ENCODE measurements at places on chromosomes 5 and 9. TPM values are rescaled to one million over a fixed set of nuclear protein-coding genes. Genes with fewer than 3 reads are reported as not detected.

DNA sequence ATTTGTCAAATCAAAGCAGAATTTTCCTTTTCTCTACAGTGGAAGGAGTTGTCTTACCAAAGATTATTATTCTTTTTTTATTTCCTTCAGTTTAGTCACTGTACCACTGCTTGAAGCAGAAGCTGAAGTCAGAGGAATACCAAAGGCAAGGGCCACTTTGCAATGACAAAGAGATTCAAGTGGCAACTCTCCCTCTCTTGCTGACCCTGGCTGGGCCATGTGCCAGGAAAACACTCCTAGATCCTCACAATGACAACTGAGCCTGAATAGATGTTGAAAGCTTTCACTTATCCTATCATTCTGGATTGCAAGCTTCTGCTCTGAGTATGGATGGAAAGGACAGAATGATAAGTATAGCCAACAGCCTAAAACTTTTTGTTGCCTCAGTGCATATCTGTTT is 618.3 kb downstream of the NR2F1-AS1 start:
- no peak for DNase-seq
- no peak overlapping the region for H3K4me3 ChIP-seq
- no peaks in the 10 kb centered on the region for H3K4me1 ChIP-seq

DNA sequence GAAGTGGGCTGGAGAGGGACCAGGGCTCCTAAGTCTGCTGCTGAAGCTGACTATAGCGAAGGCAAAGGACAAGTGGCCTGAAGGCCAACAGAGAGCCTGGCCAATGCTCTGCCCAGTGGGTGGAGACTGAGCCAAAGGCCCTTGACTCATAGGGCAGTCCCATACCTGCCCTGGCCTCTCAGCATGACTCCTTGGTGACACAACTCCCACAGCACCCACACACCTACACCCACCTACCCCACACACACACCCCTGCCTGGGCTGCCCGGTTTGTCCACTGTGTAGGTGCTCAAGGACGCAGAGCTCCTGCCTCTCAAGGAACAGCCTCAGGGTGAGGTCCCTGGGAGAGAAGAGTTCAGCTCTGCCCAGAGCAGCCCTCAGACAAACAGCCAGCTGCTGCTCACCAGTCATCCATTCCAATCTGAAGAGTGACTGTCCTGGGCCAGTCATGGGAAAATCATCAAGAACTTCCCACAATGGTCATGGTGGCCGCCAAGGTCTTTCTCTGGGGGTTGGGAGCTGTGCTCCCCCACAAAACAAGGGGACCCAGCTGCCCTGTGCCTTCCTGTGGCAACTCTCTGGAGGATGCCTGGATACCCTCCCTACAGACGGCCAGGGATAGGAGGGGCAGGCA is 5.0 kb downstream of the TNIP1 start:
- DNase-seq = no peak
- peak overlapping the region; percentile 69 for H3K27ac ChIP-seq
- peaks cover 73% of the 10 kb centered on the region for H3K4me1 ChIP-seq
- no peaks in the 10 kb centered on the region for H3K36me3 ChIP-seq
- H3K4me3 ChIP-seq = no peak overlapping the region

DNA sequence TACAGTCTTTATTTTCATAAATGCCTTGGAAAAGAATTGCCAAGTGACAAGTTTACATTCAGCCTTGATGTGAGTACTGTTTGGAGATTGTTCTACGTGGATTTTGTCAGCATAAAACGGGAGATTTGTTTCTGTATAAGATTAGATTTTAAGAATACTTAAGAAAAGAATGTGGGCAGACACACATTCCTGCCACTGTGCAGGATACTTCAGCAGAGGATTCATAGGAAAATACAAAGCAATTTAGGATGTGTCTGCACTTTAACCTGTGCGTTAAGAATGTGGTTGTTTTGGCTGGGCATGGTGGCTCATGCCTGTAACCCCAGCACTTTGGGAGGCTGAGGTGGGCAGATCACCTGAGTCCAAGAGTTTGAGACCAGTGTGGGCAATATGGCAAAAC is 37.2 kb downstream of the GPR107 start:
- no peaks in the 10 kb centered on the region for H3K4me1 ChIP-seq
- H3K36me3 ChIP-seq = peaks cover 46% of the 10 kb centered on the region
- DNase-seq = no peak
- no peak overlapping the region for H3K27ac ChIP-seq

Gene DMRT3
- not detected for total RNA-seq

Gene ZNF483
- total RNA-seq = 4.0 TPM

DNA sequence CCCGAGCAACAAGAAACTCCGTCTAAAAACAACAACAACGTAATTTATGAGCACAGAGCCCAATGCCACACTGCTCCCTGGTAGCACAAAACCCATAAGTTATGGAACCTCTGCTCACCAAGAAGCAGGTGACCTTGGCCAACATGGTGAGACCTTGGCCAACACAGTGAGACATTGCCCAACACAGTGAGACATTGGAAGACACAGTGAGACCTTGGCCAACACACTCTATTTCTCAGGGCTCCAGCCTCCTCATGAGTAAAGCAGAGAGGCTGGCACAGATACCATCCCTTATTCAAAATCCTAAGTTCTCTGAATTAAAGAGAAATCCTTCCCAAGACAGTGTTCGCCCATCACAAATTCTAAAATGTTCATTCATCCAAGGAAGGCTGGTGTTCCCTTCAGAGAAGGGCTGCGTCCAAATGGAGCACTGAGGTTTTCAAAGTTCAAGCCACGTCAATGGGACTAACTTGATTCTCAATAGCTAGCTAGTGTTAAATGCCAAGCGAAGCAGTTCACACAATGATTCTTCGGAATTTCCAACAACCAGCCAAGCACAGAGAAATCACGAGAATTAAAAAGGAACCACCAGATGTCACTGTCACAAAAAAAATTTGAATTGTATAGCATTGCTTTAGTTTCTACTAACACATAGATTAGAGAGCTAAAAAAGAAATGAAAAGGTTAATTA is 29.5 kb downstream of the TTC39B start:
- H3K4me1 ChIP-seq = no peaks in the 10 kb centered on the region
- no peak overlapping the region for H3K27ac ChIP-seq
- H3K4me3 ChIP-seq = no peak overlapping the region
- H3K27me3 ChIP-seq = no peaks in the 10 kb centered on the region

Gene LCN1
- not detected for total RNA-seq

GRCh38 chr9:135772702-135773493 is 70.9 kb downstream of the KCNT1 start:
- H3K27ac ChIP-seq = no peak overlapping the region
- peak; percentile 77 for DNase-seq
- H3K4me3 ChIP-seq = no peak overlapping the region
- H3K27me3 ChIP-seq = no peaks in the 10 kb centered on the region

Gene ARL14EPL
- not detected for total RNA-seq

Gene CLPTM1L
- 248 TPM for total RNA-seq

Gene ARHGEF37
- total RNA-seq = 8.1 TPM

DNA sequence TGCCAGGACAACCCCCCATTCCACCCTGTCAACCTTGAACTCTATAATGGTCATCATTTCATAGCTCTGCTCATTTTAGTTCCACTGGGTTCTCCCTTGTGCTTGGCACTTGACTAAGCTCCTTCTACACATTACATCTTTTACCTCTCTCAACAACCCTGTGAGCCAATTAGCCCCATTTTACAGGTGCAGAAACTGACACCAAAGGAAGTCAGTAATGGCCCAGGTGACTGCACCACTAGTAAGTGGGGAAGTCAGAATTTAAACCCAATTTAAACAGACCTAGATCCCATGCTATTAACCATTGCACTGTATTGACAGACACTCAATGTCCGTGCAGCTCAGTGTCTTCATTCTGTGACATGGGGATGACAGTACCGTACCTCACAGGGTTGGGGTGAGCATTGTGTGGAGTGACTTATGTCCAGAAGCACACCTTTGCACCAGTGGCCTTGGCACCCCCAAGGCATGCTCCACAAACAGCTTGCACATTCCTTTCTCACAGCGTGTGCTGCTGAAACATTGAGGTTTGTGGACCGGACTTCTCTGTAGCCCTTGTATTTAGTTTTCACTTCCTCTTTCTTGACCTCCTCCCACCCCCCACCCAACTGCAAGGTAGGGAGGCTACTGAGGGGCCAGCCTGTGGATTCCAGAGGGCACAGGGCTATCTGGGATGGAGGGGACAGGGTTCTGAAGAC is 23.1 kb downstream of the IRF1 start:
- peak overlapping the region; percentile 82 for H3K27ac ChIP-seq
- H3K36me3 ChIP-seq = no peaks in the 10 kb centered on the region
- no peak for DNase-seq
- H3K27me3 ChIP-seq = no peaks in the 10 kb centered on the region

- no peaks in the 10 kb centered on the region for H3K36me3 ChIP-seq
- no peaks in the 10 kb centered on the region for H3K4me1 ChIP-seq
- DNase-seq = no peak
- no peak overlapping the region for H3K4me3 ChIP-seq
- H3K27ac ChIP-seq = no peak overlapping the region
Observed at GRCh38 chr5:169550227-169550626, 33.3 kb upstream of the SPDL1 start.

GRCh38 chr5:172953776-172954675 is 5.2 kb upstream of the RPL26L1 start:
- H3K4me3 ChIP-seq = no peak overlapping the region
- no peaks in the 10 kb centered on the region for H3K27me3 ChIP-seq
- H3K27ac ChIP-seq = no peak overlapping the region
- H3K36me3 ChIP-seq = no peaks in the 10 kb centered on the region
- H3K4me1 ChIP-seq = peaks cover 19% of the 10 kb centered on the region

DNA sequence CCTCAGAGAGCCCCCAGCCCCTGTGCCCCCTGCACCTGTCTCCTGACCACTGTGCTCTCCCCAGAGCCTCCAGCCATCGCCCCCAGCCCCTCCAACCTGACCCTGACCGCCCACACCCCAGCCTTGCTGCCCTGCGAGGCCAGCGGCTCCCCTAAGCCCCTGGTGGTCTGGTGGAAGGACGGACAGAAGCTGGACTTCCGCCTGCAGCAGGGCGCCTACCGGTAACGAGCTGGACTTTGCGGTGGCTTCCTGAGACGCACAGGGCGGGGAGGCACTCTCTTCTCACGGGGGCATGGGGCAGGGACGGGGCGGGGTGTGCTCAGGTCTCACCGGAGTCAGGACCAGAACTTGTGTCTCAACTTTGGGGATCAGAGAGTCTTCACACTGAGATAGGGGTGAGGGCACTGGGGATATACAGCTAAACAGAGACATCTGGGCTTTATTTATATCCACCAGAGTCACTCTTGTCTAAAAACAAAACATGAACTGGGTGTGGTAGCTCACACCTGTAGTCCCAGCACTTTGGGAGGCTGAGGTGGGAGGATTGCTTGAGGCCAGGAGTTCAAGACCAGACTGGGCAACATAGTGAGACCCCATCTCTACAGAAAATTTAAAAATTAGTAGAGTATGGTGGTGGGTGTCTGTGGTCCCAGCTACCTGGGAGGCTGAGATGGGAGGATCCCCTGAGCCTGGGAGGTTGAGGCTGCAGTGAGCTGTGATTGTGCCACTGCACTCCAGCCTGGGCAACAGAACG is 46.1 kb upstream of the ASS1 start:
- no peak overlapping the region for H3K4me3 ChIP-seq
- no peaks in the 10 kb centered on the region for H3K4me1 ChIP-seq
- no peaks in the 10 kb centered on the region for H3K36me3 ChIP-seq
- no peak overlapping the region for H3K27ac ChIP-seq
- no peaks in the 10 kb centered on the region for H3K27me3 ChIP-seq

Gene OTP
- not detected for total RNA-seq

GRCh38 chr5:146789712-146790653 is 88.6 kb downstream of the PPP2R2B start:
- H3K4me3 ChIP-seq = no peak overlapping the region
- no peak overlapping the region for H3K27ac ChIP-seq
- no peaks in the 10 kb centered on the region for H3K4me1 ChIP-seq
- DNase-seq = no peak
- H3K27me3 ChIP-seq = no peaks in the 10 kb centered on the region

- no peak for DNase-seq
- H3K36me3 ChIP-seq = no peaks in the 10 kb centered on the region
- H3K4me1 ChIP-seq = peaks cover 35% of the 10 kb centered on the region
- peak overlapping the region; percentile 94 for H3K4me3 ChIP-seq
Observed at GRCh38 chr5:179699616-179700237, 960 bp downstream of the CANX start.

- peaks cover 2% of the 10 kb centered on the region for H3K36me3 ChIP-seq
- peak overlapping the region; percentile 84 for H3K27ac ChIP-seq
- no peak overlapping the region for H3K4me3 ChIP-seq
- H3K27me3 ChIP-seq = no peaks in the 10 kb centered on the region
Observed at GRCh38 chr9:73149371-73150067, 2.1 kb upstream of the ANXA1 start.

DNA sequence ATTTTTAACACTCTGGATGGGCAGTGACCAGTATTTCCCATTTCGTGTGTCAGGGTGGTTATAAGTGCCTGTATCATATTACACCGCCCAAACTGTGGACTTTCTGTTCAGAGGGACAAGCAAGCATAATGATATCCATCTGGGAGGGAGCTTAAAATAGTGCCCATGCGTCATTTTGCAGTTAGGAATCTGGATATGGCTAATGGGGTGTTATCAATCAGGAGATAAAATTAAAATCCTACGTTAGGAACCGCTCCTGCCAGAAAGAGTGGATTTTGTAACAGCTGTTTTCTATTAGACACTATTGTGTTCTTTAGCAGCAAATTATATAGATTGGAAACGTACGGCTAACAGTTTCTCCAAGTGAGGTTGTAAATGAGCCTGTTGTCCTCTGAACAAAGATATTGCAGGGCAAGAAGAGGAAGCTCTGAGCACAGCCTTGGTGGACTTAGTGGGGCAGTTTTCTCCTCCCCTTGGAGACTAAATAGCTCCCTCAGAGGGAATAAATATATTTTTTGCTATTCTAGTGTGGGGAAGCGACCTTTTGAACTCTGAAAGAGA is 160.4 kb downstream of the SPATA31D1 start:
- H3K36me3 ChIP-seq = no peaks in the 10 kb centered on the region
- no peaks in the 10 kb centered on the region for H3K4me1 ChIP-seq
- no peak overlapping the region for H3K27ac ChIP-seq

Gene SUSD3
- 7.0 TPM for total RNA-seq

DNA sequence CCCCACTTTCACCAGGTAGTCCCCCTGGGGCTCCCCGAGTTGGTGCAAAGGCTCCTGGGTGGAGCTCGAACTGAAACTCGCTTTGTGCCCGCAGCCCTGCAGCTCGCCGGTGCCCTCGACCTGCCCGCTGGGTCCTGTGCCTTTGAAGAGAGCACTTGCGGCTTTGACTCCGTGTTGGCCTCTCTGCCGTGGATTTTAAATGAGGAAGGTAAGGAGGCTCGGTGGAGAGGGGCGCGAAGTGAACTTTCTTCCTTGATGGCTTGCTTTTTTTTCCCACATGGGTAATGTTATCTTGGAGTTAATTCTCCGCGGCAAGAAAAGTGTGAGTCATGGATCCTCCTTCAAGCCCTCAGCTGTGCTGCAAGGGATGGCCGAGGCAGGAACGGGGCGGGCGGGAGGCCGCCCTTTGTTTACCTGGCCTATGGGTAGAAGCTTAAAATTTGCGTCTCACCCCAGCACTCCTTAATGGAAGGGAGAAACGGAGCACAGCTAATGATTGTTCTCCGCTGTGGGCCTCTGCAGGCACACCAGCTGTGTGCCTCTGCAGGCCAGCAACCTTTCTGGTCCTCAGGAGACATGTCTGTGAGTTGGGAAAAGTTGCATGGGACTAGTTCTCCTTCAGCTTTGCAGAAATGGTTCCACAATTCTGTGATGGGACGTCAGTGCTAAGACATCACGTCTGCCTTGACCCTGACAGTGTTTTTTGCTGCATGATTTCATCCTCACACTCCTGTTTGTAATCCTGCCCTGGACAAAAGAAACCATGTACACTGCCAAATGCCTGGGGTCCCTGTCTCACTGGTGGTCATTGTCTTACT is 1.1 kb downstream of the MAMDC2 start:
- peak overlapping the region; percentile 38 for H3K4me3 ChIP-seq
- no peaks in the 10 kb centered on the region for H3K36me3 ChIP-seq
- DNase-seq = peak; percentile 79

GRCh38 chr5:147963948-147964693 is 57.8 kb upstream of the C5orf46 start:
- H3K27me3 ChIP-seq = no peaks in the 10 kb centered on the region
- DNase-seq = no peak
- no peak overlapping the region for H3K4me3 ChIP-seq
- peak overlapping the region; percentile 48 for H3K27ac ChIP-seq
- peaks cover 3% of the 10 kb centered on the region for H3K4me1 ChIP-seq
- H3K36me3 ChIP-seq = no peaks in the 10 kb centered on the region
